ENCODE measurements at places on chromosomes 4 and X.
A peak's percentile ranks its signal among the peaks of the same experiment; 100 is the strongest.

GRCh38 chrX:155612312-155613224, at the start of gene TMLHE:
TMLHE (minus strand) TSS chrX:155612952; CDS start chrX:155545276, 67,676 bp downstream.
- peak; percentile 45 for DNase-seq

GRCh38 chr4:185472103-185472542, 590 bp upstream of the CCDC110 start:
- no peak for DNase-seq

- DNase-seq: no peak
These were observed 59.1 kb downstream of the PRPS1 start for GRCh38 chrX:107687445-107687844.

DNA sequence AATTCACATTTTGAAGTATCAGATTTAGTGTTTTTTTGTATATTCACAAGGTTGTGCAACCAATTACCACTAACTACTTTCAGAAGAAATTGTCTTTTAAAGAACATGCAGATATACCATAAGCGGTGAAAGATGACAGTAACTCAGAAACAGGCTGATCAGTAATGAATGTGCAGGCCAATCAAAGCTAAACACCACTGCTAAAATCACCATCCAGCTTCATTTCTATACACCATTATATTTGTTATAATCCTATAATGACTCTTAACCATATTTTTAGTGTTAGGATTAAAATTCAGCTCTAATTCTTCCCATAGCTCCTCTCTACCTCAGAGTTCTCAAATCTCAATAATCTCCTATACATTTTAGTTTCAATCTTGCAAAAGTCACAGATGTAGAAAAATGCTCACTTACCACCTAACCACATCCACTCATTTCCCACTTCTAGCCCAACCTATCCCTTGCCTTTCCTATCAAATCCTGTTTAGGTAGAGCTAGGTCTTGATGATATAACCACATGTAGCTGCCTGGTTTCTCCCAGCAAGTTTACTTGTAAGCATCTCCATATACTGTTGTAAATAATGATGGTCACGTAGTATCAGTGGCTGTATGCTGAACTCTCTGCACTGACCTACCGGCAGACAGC, 16.6 kb downstream of the COQ2 start:
- DNase-seq: no peak

GRCh38 chr4:8665406-8666360, 73.1 kb downstream of the CPZ start:
- DNase-seq: no peak

GRCh38 chr4:14221176-14221575, 593.7 kb upstream of the BOD1L1 start:
- DNase-seq: no peak

DNA sequence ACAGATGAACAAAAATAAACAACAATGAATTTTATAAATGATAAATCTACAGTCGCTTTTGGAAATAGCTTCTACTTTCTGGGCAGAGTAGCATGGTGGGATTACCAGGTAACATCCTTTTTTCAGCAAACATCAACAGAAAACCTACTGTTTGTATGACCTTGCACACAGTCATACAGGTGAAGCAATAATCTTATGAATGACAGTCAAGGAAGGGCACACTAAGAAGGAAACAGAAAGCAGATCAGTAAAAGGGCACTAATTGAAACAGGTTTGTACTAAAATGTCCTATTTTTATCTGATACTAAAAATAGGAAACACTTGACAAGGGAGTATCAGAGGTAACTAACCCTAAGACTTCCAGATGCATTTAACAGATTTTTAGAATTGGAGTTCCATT, 108.9 kb downstream of the DLG3 start:
- no peak for DNase-seq

DNA sequence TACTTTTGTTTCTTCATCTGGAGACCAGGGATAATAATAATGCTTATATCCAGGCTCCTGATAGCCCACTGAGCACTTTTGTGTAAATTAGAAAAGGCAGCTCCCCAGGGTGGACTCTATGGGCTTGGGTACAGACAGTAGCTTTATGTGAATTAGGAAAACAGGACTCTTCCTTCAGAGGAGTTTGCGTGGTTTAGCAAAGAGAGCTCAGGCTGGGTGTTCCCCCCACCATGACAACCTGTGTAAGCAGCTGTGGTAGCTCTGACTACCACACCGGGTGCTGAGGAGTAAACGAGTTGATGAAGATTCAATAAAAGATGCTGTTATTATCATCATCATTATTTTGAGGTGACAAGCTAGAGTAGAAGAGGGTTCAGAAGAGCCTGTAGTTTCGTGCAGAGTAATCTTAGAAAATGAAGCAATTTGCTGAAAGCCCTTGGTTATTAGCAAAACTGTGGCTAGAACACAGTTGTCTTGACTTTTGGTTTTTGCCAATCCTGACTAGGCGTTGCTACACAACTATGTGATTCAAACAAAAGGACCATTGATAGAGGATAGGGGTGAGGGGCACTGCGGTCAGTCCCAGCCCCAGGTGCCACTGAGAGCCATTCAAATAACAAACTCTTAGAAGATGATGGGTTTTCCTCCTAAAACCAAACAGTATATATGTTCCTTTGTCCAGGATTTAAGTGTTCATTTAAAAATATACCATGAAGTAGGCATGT, 60.6 kb upstream of the LIMCH1 start:
- DNase-seq: no peak

- DNase-seq: peak; percentile 70
These were observed 1.1 kb upstream of the DKK2 start for GRCh38 chr4:107037199-107037584.

DNA sequence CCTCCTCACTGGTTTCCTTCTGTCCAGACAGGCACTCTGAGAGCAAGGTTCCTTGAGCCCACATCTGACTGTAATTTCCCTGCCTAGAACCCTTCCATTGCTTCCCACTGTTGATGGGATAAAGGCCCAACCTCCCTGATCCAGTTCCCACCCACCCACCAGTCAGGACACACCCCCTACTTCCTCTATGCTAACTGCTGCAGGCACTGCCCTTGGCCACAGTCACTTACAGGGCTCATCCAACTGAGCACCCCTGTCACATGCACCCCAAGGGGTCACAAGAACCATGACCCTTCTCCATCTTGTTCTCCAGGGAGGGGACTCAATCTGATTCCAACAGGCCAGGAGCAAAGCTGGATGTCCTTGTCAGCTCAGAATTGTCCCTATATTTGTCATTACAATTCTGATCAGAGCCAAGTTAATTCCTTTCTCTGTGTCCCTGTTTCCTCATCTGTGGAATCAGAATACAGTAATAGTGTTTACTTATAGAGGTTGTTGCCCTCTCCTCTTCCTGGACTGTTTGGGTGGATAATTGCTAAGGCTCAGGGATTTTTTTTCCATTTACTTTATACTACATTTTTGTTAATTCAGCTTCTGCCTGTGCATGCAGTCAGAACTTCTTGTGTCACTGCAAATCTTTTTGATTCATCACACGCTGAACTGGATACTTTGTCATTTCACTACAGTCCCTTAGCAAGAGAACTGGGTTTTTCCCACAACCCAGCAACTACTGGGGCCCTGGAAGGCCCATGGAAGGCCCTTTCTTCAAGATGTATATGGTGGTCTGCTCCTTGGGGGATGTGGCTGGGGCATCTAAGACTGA, 105.6 kb upstream of the MAMLD1 start:
- peak; percentile 10 for DNase-seq

GRCh38 chr4:68905598-68905938, 46.0 kb downstream of the UGT2A3 start:
- DNase-seq: peak; percentile 13

DNA sequence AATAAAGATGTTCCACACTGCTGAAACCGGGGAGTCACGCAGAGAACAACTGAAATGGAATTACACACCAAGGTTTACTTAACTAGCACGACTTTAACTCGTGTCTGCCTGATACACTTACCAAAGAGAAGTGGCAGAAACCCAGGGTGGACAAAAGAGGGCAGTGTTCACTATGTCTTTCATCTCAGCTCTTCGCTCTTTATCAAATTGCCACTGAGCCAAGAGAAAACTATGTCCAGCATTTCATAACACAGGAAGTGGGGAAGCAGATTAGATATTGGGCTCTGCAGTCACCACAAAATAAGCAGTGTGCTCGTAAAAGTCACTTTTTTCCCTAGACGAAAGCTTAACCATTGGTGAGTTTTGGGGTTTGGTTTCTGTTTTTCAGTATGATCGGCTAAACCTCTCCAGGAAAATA, 155.7 kb downstream of the CHIC2 start:
- DNase-seq: no peak

- DNase-seq: no peak
These were observed 19.2 kb downstream of the PI4K2B start for GRCh38 chr4:25253071-25253445.

DNA sequence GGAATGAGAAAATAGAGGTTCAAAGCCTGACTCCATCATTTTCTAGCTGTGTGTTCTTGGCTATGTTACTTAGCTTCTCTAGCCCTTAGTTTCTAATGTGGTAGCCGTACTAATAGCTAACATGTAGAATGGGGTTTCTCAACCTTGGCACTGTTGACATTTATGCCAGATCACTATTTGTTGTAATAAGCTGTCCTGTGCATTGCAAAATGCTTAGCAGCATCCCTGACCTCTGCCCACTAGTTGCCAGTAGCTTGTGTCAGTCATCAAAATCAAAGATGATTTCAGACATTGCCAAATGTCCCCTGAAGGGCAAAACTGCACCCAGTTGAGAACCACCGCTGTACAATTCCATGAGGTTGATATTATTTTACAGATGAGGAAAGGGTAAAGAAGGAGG, 18.3 kb upstream of the ADAMTS3 start:
- no peak for DNase-seq

DNA sequence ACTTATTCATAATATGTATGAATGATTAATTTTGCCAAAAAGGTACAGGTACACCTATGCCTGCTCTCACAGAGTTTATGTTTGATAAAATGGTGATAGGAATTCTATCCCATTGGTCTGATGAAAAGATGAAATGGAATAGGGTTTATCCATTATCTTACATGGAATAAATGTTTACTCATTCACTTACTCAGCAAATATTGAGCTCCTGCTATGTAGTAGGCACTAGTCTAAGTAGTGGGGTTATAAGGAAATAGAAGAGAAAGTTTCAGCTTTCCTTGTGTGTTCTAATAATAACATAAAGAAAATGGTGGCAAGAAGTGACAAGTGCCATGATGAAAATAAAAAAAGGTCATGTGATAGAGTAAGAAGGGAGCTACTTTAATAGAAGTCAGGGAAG, 12.4 kb upstream of the SLC10A7 start:
- DNase-seq: no peak

- no peak for DNase-seq
These were observed 96.0 kb upstream of the RAB40AL start for GRCh38 chrX:102840871-102841705.

- DNase-seq: no peak
These were observed 51.5 kb downstream of the TSPAN5 start for GRCh38 chr4:98606894-98607293.

DNA sequence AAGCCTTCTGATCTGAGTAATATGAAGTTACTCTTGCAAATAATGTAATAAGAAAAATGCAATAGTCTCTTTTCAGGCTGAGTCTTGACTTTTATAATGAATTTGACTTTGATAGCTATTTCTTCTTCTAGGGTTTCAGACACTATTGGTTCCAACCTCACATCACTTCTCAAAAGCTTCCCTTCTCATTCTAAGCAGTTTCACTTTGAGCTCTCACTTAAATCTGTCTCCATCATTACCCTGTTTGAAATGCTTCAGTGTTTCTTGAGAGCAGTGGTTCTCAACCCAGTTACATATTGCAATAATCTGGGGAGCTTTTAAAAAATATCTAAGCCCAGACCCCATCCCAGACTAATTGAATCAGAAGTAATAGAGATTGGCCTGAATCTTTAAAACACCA, 40.5 kb upstream of the BMP2K start:
- no peak for DNase-seq

GRCh38 chrX:11462136-11462535, 168.9 kb downstream of the AMELX start:
- no peak for DNase-seq

GRCh38 chrX:73987166-73987565, 316.8 kb upstream of the ZCCHC13 start:
- no peak for DNase-seq

- peak; percentile 71 for DNase-seq
These were observed 769 bp downstream of the TCEAL1 start for GRCh38 chrX:103629318-103630170.

GRCh38 chr4:78322032-78322431, 229.5 kb upstream of the ANXA3 start:
- no peak for DNase-seq

GRCh38 chrX:72465889-72466288, 106.8 kb downstream of the HDAC8 start:
- DNase-seq: no peak

GRCh38 chrX:78123190-78123589, 16.3 kb downstream of the TAF9B start:
- DNase-seq: no peak

GRCh38 chr4:103018391-103019307, 856 bp downstream of the SLC9B1 start:
- no peak for DNase-seq

GRCh38 chr4:154720618-154721267, 23.1 kb upstream of the LRAT start:
- peak; percentile 15 for DNase-seq

All from WTC11 (cell line).